H54 (cell line): ENCODE measurements at places on chromosomes 6 and 20.

DNA sequence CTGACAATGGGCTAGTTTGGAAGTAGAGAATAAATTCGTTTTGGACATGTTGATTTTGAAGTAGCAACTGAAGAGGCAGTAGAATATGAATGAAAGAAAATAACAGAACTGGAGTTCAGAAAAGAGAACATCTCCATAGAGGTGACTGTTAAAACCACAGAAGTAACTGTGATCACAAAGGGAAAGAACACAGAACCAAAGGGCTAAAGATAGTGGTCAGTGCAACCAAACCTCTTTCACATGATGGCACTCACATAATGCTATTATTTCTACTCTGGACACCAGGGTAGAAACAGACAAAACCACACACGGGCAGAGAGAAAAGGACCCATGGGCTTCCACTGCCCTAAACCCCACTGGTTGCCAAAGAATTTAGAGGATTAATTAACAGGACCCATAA, 58.5 kb downstream of the CDK19 start:
- no peak for DNase-seq

- DNase-seq: no peak
Observed at GRCh38 chr6:168619560-168620314, 178.8 kb downstream of the SMOC2 start.

DNA sequence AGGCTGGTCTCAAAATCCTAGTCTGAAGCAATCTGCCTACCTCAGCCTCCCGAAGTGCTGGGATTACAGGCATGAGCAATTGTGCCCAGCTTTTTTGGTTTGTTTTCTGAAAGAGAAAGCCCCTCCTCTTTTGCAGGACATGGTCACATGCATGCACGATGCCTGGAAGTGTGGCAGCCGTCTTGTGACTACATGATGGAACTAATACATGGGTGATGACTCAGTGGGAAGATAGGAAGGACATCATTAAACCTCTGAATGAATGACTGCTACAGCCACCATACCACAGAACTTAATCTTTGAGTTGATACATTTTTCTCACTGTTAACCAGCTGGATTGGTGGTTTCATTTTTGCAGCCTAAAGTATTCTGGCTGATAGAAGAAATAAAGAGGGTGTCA, 13.4 kb upstream of the CTNNBL1 start:
- DNase-seq: no peak

GRCh38 chr20:36175016-36175415, 20.5 kb downstream of the EPB41L1 start:
- peak; percentile 59 for DNase-seq

- no peak for DNase-seq
Observed at GRCh38 chr6:146598772-146599405, at the start of gene ADGB. Gene ADGB, plus strand, starts transcription at chr6:146598972. Its CDS starts 69 bp downstream, at chr6:146599041.

GRCh38 chr6:75824160-75824559, 75.1 kb downstream of the MYO6 start:
- DNase-seq: no peak

- DNase-seq: no peak
Observed at GRCh38 chr20:16922834-16923233, 174.7 kb downstream of the OTOR start.

DNA sequence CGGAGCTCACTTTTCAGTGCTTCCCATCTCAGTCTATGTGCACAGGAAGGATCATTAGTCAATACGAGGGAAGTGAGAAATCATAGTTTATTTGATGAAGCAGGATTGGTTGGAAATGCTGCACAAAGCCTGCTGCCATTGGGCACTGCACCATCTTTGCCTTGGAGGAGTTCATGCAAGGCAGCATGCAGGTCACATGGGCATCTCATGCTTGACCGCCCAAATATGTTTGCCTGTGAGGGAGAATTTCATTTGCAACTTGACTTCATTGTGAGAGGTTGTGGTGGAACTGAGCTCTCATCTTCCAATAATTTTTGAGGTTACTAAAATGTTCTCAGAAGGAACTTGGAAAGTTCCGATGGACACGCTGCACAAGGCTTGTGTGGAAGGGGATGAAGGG, 83.9 kb upstream of the SYNDIG1 start:
- DNase-seq: no peak

DNA sequence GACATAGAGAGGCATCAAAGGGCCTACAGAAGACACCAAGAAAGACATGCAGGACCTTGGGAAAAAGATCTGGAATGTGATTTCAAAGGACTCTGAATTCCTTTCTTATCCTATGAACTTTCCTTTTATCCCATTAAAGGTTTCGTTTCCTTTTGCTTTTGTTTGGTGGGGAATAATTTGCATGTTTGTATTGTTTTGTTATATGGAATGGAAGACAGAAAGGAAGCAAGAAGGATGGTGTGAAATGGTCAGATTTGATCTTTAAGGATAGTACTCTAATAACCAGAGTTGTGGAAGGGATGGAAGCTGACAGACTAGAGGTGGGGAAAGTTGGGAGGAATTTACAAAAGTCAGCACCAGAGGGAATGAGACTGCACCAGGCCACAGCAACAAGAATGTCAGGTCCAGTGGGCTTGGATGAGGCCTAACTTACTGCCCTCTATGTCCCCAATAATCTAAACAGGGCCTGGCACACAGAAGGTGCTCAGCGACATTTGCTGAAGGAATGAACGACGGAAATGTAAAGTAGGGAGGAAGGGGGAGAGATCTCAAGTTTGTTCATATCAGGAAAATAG, 173.7 kb downstream of the FOXA2 start:
- no peak for DNase-seq

DNA sequence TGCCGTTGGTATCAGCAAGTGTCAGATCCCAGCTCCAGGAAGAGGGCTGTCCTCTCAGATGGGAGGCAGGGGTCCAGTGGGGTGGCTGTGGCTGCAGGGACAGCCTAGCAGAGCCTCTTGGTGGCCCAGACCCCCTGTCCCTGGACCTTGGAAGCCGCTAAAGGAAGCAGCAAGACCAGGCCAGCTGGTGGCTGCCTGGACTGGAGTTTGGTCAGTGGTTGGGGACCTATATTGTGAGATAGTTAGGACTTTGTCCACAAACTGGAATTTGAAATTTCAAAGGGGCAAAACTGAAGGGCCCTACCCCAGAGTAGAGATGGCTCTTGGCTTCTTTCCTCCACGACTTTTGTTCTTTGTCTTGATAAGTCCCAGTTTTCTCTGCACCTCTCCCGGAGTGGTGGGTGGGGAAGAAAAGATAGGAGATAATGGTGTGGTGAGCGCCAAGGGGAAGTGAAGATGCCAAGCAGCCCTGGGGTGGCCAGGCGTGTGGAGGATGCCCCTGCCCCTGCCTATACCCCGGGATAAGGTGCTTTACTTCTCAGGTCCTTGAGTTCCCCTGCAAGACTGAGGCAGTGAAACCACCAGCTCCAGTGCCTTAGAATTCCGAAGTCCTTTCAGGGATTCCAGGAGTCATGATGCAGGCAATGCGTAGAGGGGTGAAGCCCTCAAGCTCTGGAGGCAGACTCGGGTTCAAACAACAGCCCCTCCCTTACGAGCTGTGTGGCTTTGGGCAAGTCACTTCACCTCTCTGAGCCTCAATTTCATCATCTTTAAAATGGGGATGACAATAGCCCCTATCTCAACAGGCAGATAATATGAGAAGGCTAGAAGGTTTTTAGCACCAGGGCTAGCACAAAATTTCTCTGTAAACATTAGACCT, 40.2 kb downstream of the HNF4A start:
- no peak for DNase-seq

- no peak for DNase-seq
Observed at GRCh38 chr6:144485531-144485930, 200.4 kb downstream of the UTRN start.

GRCh38 chr20:34022151-34022838, 28.6 kb downstream of the RALY start:
- peak; percentile 23 for DNase-seq

DNA sequence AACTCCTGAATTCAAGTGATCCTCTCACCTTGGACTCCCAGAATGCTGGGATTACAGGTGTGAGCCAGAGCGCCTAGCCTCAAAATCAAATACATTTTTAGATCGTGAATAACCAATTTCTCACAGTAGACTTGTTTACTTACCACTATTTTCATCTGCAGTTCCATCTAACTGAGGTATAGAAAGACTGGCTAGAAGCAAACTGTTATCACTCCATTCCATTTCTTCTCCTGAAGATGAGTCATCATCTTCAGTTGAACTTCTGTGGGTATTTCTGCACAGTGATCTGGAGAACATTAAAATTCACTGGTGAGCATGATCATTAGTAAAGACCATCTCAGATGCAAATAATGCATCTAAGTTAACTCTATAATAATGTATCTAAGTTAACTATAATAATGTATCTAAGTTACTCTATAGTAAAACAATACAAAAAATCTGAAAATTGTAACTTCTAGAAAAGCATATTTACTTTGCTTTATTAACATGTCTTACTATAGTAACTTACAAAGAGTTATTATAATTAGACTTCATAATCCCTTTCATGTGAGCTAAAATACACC, 105.4 kb downstream of the REV3L start:
- DNase-seq: no peak

DNA sequence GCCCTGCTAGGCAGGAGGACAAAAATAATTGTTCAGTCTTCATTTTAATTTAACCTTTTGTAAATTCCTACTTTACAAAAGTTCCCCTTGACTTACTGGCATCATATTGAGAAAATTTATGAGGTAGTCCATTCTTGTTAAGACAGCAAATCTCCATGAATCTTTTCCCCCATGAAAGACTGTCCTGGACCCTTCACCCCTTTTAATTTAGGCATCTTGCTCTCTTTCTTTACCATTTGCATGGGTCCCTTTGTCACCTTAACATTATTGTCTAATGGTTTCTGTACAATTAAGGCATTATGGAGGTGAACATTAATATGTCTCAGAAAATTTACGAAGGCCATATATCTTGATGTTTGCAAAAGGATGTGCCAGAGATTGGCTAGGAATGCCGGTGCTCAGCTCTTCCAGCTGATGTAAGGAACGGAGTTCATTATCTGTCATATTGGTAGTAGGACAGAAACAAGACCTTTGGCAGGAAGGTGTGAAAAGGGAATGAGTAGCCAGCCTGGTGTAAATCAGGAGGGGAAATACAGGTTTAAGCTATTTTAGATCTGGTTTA, 382.8 kb upstream of the TSHZ2 start:
- DNase-seq: no peak

GRCh38 chr6:29631860-29632731, 887 bp downstream of the GABBR1 start:
- DNase-seq: peak; percentile 47

GRCh38 chr20:32872266-32872665, 13.5 kb downstream of the EFCAB8 start:
- DNase-seq: no peak

- DNase-seq: no peak
Observed at GRCh38 chr6:127291495-127291894, 24.8 kb downstream of the RNF146 start.

GRCh38 chr6:2439632-2440031, 194.2 kb upstream of the GMDS start:
- no peak for DNase-seq

DNA sequence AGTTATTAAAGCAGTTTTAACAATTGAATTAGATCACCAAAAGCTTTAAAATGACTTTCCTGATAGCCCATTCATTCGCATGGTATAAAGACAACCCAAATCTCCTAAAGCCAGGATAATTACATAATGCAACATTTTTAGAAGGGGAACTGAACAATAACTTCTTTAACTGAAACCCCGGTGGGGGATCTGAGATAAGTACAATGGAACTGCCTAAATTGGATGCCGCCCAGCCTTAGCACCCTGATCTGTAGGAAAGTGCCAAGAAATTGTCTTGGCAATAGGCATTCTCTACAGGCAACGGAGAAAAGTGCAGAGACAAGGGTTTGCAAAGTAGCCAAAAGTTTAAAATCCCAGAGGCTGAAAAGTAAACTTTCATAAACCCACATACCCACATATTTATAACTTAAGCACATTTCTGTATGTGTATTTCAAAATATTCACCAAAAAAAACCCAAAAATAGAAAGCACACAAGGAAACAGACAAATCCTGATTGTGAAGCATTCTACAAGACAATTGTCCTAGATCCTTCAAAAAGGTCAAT, 98.8 kb upstream of the BEND6 start:
- DNase-seq: no peak
